ENCODE measurements at places on chromosomes 12 and 14.

GRCh38 chr12:19482551-19483109, 43.3 kb downstream of the AEBP2 start:
- DNase-seq: no peak

GRCh38 chr14:73489481-73490175, 1.1 kb upstream of the RIOX1 start:
- DNase-seq: no peak

- DNase-seq: peak; percentile 76
Observed at GRCh38 chr12:110247340-110248095, 33.5 kb upstream of the ATP2A2 start.

- DNase-seq: no peak
Observed at GRCh38 chr12:74770552-74770951, 232.9 kb downstream of the ATXN7L3B start.

- DNase-seq: no peak
Observed at GRCh38 chr12:107568718-107569117, 116.9 kb upstream of the PWP1 start.

DNA sequence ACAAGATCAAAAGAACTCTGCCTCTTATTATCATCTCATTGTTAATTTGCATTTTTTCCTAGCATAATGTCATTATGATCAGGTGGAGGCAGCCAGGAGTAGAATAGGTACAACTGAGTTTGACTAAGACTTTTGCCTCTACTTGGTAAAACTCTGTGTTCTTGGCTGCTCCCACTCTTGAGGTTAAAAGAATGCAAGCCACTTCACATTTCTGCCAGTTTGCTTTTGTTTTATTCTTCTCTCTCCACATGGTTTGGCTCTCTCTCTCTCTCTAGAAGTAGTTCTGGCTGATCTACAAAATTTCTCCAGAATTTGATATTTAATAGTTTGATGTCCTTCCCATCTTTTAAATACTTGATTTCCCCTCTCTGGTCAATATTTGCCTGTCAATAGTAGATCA, 170.7 kb upstream of the E2F7 start:
- DNase-seq: no peak

GRCh38 chr12:73486256-73486655, 1051.4 kb upstream of the ATXN7L3B start:
- no peak for DNase-seq

- no peak for DNase-seq
Observed at GRCh38 chr12:73067616-73068015, 795.4 kb downstream of the TRHDE start.

DNA sequence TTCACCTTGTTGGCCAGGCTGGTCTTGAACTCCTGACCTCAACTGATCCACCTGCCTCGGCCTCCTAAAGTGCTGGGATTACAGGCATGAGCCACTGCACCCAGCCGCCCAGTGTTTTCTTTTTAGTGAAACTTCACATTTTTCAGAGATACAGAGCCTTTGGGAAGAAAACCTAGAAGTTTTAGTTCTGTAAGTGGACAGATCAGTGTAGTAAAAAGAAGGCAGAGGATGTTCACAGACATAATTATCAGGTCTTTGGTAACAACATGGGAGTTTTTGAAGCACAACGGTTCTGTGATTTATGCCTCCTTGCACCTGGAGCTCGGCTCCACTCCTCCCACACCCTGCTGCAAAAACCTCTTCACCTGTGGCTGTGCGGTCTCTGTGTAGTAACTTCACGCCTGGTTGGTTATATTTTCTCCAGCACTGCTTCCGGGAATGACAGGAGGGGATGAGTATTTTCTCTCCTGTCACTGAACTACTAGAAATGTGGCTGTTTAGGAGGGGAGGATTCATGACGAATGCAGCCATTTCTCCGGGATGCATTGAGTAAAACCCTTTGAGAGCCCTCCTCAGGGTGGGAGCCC, 67.0 kb downstream of the ARF6 start:
- DNase-seq: no peak

DNA sequence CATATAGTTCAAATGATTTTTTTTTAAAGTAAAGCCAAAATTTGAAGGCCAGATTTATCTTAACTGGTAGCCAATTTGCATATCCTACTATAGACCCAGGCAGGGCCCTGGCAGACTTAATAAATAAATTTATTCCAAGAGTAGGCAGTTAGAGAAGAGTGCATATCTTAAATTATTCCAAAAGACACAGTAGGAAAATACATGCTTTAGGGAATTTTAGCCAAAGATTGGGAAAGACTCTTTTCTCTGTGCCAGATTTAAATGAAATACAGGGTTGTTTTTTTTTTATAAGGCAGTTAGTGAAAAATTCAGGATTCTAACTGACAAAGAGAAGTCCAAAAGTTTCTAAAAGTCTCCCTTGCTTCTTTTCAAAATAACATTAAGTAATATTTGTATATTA, 65.5 kb downstream of the ST8SIA1 start:
- no peak for DNase-seq

Measured in HuH-7 (cell line).